ENCODE measurements at places on chromosomes 16 and 17.

- no peak for DNase-seq
Measured at GRCh38 chr17:40564195-40564882, 933 bp downstream of the CCR7 start.

DNA sequence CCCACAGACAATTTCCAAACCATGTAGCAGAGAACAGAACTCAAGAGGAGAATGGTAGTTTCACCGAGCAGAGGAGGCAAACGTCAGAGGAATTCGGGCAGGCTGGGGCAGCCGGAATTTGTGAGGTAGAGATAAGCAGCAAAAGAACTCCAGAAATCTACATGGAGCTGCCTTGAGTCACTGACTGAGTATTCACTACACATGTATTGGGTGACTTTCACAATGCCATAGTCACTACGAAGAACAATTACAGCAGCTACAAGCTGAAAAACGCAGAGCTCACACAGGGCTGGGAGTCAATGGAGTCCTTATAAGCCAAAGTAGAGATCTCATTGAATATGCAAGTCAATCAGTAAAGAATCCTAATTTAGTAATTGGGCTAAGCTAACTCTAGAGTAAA lies 13.4 kb downstream of the CMC2 start:
- no peak for DNase-seq

DNA sequence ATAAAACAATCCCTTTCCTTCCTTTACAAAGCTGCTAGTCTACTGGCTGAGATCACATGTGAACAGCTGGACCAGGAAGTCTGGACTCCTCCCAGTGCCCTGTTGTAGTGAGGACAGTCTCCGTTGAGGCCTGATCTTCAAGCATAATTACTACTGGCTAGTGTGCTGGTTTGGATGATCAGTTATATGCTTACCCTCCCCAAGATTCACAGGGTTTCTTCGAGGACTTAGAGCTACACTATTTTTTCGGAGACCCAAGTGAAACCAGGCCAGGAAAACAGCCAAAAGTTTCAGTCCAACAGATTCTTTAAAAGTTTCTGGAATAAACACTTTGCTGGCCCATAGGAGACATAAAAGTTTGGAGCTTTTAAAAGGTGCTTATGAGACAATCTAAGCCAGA lies 194.9 kb upstream of the CDH11 start:
- no peak for DNase-seq

DNA sequence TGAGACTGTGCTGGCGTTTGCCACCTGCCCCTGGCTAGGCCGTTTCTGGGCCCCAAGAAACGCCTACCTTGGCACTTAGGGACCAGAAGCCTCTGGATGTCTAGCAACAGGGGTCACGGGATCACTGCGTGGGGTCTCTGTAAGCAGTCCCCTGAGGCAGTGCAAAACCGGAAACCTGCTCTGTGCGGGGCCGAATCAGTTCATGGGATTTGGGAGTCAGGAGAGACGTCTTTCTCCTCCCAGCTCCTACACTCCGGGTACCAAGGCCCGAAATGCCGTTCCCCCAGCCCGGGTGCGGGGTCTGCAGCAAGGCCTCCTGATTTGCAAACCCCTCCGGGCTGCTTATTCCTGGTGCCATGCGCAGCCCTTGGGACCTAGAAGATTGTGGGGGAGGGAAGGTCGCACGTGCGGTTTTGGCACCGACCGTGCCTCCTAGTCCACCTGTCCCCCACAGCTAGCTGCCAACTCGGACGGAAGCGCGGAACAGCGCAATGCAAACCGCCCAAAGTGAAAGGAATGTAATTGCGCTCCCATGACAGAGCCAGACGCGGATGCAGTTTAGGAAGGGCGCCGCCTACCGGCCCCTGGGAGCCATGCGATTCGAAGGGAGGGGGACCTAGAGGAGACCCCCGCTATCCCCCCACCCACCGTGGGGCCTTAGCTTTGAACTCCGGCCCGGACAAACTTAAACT lies 6.5 kb downstream of the IRX5 start:
- DNase-seq: no peak

DNA sequence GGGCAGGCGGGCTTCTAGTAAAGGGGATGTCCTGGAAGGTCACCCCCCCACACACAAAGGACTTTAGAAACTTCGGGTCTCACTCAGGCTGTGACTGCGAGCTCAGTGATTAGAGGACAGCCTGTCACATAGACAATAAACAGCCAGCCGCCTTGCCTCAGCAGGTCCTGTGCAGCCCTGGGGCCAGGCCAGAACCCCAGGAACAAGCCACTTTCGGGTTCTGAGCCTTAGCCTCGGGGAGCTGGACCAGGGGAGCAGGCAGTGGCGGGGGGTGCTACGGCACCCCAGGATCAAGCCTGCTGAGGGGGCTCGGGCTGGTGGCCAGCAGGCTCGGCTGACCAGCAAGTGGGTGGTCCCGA lies 1.1 kb downstream of the GAS7 start:
- DNase-seq: no peak

DNA sequence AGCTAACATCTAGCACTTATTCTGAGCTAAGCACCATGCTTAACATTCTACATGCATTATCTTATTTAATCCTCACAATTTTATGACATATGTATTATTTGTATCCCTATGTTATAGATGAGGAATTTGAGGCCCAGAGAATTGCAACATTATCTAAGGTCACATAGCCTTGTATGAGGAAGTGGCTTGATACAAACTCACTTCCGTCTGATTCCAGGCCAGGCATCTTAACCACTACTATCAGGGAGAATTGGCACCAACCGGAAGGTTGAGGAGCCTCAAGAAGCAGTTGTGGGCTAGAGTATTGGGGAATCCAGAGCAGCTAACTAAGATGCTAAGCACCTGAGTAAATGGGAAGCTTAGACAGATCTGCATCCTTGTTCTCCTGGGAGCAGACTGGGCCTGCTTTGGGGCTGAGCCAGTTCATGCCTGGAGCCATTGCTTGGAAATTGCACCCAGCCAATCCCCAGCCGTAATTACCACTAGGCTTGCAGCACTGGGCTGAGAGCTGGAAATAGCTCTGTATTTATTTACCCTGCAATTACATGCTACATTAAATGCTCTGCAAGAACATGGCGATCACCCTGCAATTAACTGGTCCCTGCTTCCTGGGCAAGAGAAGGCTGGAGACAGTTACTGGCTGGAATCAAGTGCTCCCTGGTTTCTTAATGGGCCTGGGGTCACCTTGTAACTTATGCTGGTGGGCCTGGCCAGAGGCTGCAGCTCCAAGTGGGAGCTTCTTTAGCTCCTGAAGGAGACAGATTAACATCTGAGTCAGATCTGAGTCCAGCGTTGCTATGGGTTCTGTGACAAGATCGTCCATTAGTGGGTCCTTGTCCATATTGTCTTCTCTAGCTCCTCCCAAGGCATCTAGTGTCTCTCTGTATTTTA lies 273.1 kb upstream of the CCL2 start:
- peak; percentile 56 for DNase-seq

- DNase-seq: no peak
Measured at GRCh38 chr16:79041206-79041605, 559.3 kb downstream of the MAF start.

GRCh38 chr17:5419959-5420653 lies at the start of gene RPAIN:
TSS of gene RPAIN (plus strand) at chr17:5420182. CDS start at chr17:5420211, 29 bp downstream.
- DNase-seq: no peak

GRCh38 chr17:77604301-77604972 lies 354.1 kb upstream of the TNRC6C start:
- no peak for DNase-seq

DNA sequence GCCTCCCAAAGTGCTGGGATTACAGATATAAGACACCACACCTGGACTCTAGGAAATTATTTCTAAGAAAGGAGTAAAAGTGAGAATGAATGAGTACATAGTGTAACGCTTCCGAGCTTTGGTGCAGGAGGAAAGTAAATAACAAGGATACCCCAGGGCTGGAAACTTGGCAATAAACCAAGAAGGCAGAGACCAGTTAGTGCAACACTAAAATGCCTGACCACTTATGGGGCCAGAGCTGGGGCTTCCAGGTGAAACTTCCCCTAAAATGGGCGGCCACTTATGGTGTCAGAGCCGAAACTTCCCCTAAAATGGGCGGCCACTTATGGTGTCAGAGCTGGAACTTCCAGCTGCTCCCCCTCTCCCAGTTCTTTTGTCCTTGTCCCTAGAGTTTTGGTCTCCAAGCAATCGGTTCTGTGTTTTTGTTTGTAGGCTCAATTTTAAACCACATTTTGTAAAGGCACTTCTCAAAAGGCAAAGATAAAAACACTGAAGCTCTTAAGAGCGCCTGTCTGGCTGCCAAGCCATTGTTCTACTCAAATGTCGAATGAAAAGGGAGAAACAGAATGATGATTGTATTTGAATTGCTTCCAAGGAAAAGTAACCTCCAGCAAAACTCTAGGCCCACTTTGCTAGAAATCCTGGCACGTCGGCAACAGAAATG lies 63.9 kb downstream of the NXN start:
- DNase-seq: no peak

GRCh38 chr17:80124351-80124981 lies 22.5 kb downstream of the EIF4A3 start:
- DNase-seq: no peak

DNA sequence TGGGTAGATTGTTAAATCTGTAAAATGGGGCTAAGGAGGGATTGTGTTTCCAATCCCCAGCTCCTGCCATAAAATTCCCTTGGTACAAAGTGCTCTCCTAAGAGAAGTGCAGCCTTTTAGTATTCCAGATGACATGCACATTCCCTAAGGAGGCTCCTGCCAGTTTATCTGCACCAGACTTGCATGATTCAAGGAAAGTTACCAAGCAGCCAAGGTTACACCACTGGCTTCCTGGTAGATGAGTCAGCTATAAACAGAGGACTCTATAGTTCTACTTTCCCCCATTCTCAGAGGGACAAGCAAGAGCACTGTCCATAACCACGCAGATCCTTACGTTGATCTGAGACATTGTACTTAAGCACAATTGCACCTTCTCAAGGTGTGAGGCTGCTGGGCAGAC lies 1.9 kb downstream of the CALB2 start:
- no peak for DNase-seq

GRCh38 chr17:4940555-4941318 lies 669 bp downstream of the RNF167 start:
- no peak for DNase-seq

DNA sequence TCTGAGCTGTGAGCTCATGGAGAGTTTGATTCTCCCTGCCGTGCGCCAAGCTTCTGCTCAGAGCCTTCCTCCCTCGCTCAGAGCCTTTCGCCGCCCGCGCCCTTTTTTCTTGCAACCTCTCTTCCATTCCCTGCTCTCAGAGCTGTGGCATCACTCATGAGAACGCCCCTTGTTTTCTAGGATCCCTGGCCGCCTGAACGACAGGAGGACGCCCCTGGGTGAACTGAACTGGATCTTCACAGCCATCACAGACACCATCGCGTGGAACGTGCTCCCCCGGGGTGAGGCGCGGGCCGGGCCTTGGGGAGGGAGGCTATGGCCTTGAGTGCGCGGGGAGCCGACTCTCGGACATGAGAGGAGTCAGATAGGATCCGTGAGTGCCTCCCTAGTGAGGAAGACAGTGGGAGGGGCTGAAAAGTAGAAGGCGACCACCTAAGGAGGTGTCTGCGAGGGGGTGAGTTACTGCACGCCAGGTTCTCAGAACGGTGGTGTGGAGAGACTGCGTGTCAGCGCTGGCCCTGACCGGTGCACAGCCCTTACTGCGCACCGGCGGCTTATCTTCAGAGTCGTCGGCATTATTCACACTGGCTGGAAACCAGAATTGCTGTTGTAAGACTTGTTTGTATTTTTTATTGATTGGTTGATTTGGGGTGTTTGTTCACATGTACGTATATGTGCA lies 169.5 kb upstream of the CHMP6 start:
- no peak for DNase-seq

- no peak for DNase-seq
Measured at GRCh38 chr16:82224821-82225220, 54.8 kb upstream of the MPHOSPH6 start.

DNA sequence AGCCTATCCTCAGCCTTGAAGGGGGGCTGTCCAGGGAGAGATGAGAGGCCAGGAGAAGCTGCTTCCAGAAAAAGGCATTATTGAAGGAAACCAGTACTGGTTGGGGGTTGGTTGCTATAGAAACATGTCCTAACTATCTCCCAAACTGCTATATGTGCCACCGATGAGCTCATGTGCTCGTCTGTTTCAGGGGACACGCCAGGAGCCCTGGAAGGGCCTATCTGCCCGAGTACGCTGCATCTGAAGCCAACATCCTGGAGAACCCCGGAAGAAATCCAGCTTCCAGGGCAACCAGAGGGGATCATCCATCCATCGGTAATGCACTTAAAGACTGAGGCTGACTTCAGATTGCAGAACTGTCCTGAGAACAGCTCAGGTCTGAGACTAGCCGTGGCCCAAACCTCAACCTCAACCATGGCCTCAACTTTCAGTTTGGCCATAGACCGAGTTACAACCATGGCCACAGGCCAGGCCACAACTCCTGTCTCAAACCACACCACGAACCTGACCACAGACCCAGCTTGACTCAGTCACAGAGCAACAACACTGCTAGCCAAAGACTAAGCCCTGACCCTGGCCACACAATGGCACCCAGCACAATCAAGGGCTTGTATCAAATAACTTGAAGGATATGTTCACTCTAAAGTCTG lies 10.2 kb downstream of the PITPNM3 start:
- no peak for DNase-seq

GRCh38 chr17:79666111-79666510 lies 55.3 kb upstream of the RBFOX3 start:
- no peak for DNase-seq

DNA sequence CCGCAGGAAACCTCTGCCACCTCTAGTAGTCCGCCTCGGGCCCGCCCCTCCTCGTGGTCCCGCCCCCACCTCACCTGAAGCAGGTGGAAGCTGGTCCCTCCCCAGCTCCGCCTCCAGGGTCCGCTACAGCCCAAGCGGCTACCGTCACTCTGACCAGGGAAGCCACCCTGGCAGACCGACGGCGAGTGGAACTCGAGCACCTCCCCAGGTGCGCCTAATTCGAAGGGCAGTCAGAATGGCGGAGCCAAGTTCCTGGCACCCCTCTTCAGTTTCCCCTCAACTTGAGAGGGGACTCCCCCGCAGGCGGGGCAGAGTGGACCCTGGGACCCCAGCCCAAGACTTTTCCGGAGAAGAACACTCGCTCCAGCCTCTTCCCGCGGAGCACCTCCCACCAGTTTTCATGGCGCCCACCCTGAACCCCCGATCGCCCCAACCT lies 507 bp downstream of the FHOD1 start:
- no peak for DNase-seq

GRCh38 chr16:11099672-11100205 lies 155.4 kb downstream of the CLEC16A start:
- DNase-seq: no peak

GRCh38 chr16:72425571-72426341 lies 253.8 kb upstream of the PMFBP1 start:
- DNase-seq: no peak

- no peak for DNase-seq
Measured at GRCh38 chr16:3074860-3075522, 9.6 kb downstream of the IL32 start.

DNA sequence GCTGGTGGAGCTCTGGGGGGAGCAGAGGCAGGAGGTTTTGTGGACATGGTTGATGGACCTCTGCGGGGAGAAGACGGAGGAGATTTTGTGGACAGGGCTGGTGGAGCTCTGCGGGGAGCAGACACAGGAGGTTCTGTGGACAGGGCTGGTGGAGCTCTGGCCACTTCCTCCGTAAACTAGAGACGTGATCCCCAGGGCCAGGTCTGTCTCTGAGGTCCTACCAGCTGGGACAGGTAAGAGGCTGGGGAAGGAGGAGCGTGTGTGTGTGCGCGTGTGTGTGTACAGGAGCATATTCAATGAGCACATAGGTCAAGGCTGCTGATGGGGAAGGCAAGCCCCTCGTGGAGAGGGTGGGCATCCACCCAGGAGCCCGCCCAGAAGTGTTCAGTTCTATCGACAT lies 20.6 kb downstream of the RPH3AL start:
- no peak for DNase-seq

Measured in vagina (tissue), 2 donors.